ENCODE measurements at places on chromosomes 12 and 14.
A peak's percentile ranks its signal among the peaks of the same experiment; 100 is the strongest.

GRCh38 chr12:65728848-65729793 lies 95.2 kb upstream of the HMGA2 start:
- H3K36me3 ChIP-seq = no peaks in the 10 kb centered on the region
- no peak overlapping the region for H3K27ac ChIP-seq
- no peak overlapping the region for H3K4me3 ChIP-seq
- peaks cover 4% of the 10 kb centered on the region for H3K27me3 ChIP-seq
- no peak for DNase-seq

GRCh38 chr14:99744199-99744872 lies 48.9 kb upstream of the EML1 start:
- H3K27ac ChIP-seq = no peak overlapping the region
- DNase-seq = no peak
- no peaks in the 10 kb centered on the region for H3K36me3 ChIP-seq
- no peaks in the 10 kb centered on the region for H3K27me3 ChIP-seq
- peaks cover 5% of the 10 kb centered on the region for H3K4me1 ChIP-seq
- H3K4me3 ChIP-seq = no peak overlapping the region

DNA sequence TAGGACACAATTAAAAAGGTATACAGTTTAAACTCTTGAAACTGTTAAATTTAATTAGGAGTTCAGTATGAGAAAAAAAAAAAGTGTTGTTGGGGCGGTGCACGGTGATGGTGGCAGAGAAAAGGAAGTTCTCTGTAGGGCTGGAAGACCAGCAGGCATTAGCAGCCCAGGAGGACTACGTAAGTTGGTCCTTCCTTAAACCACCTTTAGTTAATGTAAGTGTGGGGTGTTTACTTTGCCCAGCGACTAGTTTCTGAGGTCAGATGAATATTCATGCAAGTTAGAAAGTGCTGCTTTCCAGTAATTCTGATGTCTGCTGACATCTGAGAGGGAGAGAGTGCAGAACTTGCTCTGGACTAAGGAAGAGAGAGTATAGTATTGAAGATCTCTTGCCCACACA lies 54.9 kb downstream of the NKX2-1 start:
- H3K27ac ChIP-seq = no peak overlapping the region
- no peaks in the 10 kb centered on the region for H3K27me3 ChIP-seq
- no peaks in the 10 kb centered on the region for H3K36me3 ChIP-seq
- no peak overlapping the region for H3K4me3 ChIP-seq
- DNase-seq = no peak

DNA sequence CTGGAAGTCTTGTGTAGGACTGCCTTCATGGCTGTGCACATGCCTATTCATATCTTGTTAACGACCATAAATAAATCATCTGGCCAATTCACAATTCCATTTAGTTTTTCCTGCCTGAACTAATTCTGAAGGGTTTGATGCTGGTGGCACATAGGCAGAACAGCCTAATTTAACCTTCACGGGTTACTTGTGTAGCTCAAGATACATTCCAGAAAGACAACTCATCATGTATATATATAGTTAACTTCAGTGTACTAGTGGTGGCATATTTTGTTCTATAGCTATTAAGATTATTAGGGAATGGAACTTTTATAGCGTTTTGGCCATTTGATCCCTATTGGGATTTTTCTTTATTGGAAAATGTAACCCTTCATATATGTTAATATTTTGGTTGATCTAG lies 31.4 kb downstream of the CFAP54 start:
- DNase-seq = no peak
- no peak overlapping the region for H3K4me3 ChIP-seq
- H3K36me3 ChIP-seq = no peaks in the 10 kb centered on the region
- H3K27me3 ChIP-seq = no peaks in the 10 kb centered on the region
- peaks cover 3% of the 10 kb centered on the region for H3K4me1 ChIP-seq

- H3K4me1 ChIP-seq = no peaks in the 10 kb centered on the region
- no peaks in the 10 kb centered on the region for H3K36me3 ChIP-seq
- DNase-seq = no peak
Measured at GRCh38 chr14:68929623-68930307, 49.3 kb downstream of the ACTN1 start.

DNA sequence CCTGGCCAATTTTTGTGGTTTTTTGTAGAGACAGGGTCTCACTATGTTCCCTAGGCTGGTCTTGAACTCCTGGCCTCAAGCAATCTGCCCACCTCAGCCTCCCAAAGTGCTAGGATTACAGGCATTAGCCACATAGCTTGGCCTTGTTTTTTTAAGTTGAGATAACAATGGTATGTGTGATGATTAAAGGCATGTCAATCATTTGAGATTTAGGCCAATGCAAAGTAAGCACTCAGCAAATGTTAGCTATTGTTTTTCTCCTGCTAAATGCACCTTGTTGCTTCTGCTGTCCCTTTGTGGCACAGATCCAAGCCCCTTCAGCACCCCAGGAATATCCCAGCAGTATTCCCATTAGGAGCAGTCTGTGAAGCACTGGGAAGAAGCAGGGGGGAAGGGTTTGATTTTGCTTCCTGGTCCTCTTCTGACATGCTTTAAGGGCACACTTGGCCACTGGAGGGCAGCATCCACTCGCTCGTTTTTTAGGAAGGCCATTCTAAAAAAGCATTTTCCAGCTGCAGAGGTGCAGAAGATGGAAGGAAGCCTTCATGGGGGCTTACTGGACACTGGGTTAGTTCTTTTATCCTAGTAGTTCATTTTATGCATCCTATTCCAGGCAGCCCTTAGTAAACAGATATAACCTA lies 70.2 kb upstream of the ZFP36L1 start:
- H3K27me3 ChIP-seq = no peaks in the 10 kb centered on the region
- no peak overlapping the region for H3K4me3 ChIP-seq
- no peaks in the 10 kb centered on the region for H3K4me1 ChIP-seq
- no peaks in the 10 kb centered on the region for H3K36me3 ChIP-seq
- peak; percentile 18 for DNase-seq

DNA sequence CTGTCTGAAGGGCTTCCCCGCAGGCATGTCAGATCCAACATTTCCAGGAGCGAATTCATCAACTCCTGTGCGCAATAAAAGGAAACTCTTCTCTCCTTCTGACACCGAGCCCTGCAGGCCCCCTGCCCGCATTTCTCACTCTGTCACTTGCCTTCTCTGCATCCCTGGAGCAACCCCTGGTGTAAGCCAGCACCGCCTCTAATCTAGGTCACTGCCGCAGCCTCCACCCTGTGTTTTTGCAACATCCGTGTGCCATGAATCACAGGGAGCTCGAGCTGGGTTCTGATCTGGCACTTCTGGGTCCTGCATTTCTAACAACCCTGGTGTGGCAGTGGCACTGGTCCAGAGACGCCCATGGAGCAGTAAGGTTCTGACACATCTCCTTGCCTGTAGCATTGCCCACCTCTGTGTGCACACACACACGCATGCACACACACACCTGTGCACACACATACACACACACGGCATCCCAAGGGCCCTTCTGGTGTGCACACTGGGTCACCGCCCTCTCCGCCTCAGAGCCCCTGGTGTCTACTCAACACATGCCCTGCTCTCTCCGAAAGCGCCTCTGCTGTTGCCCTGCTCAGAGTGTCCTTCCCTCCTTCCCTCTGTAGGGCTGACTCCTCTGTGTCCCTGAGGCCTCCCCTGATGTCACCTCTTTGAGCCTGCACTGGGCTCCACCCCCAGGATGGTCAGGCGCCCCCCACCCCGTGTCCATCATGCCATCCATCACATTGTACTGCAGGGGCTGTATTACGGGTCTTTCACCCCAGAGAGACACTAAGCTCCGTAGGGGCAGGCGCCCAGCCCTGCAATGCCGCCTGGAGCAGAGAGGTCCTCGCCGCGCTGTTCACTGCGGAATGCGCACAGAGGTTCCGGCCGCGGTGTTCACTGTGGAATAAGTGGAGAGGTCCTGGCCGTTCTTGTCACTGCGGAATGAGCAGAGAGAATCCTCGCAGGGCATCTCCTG lies 111.4 kb upstream of the SFSWAP start:
- H3K27ac ChIP-seq = no peak overlapping the region
- no peak overlapping the region for H3K4me3 ChIP-seq
- no peaks in the 10 kb centered on the region for H3K27me3 ChIP-seq
- H3K36me3 ChIP-seq = no peaks in the 10 kb centered on the region
- DNase-seq = no peak

DNA sequence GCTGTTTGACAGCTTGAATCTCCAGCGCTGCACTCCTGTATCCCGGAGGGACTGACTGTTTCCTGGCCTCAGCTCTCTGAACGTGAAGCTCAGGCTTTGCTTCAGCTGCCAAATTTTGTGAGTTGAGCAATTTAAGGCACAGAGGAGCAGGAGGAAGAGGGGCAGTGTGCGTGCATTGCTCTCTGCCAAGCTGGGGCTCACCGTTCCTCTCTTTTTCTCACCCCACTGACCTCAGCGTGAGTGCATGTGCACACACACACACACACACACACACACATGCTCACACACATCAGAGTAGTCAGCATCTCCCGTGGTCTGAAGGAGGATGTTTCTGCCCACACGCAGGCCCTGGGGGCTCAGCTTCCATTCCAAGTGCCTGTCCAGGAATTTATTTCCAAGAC lies 27.8 kb upstream of the BDKRB2 start:
- H3K27me3 ChIP-seq = no peaks in the 10 kb centered on the region
- no peaks in the 10 kb centered on the region for H3K36me3 ChIP-seq
- no peaks in the 10 kb centered on the region for H3K4me1 ChIP-seq
- no peak overlapping the region for H3K27ac ChIP-seq
- no peak overlapping the region for H3K4me3 ChIP-seq

DNA sequence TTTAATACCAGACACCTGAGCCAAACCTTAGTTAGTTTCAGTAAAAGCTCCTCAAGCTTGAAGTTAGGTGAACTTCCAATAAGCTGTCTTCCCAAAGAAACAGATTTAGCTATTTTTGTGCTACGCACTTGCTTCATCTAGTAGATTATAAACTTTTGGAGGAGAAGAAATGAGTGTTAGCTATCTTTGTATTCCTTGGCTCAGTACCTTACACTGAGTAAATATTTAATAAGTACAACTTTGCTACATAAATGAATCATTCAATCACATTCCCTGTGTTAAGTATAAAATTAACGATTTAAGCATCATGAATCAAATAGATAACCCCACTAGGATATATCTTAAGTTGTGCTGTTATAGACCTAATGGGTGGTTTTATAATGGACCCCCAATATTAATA lies 307.0 kb downstream of the PCNX1 start:
- H3K36me3 ChIP-seq = no peaks in the 10 kb centered on the region
- no peak overlapping the region for H3K27ac ChIP-seq
- no peak for DNase-seq
- H3K4me3 ChIP-seq = no peak overlapping the region
- H3K27me3 ChIP-seq = no peaks in the 10 kb centered on the region

GRCh38 chr14:68039593-68039992 lies 220.0 kb downstream of the RAD51B start:
- H3K4me3 ChIP-seq = no peak overlapping the region
- no peak overlapping the region for H3K27ac ChIP-seq

DNA sequence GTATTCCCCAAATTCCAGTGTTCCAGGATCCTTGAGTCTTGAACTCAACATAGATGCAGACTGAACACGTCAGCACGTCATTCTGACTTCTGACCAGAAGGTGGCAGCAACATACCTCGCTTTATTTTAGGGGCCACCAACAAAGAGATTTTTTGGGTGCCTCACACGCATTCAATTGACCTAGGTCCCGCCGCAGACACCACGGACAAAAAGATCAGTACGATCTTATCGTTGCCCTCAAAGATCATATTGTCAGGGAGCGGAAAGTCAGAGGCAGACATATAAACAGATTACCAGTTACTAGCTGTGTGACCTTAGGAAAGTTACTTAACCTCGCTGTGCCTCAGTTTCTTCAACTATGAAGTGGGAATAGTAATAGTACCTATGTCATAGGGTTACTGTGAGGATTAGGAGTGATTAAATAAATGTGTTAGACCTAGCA lies 6.5 kb upstream of the PRPH start:
- no peaks in the 10 kb centered on the region for H3K27me3 ChIP-seq
- peak; percentile 50 for DNase-seq
- H3K36me3 ChIP-seq = no peaks in the 10 kb centered on the region
- H3K4me1 ChIP-seq = no peaks in the 10 kb centered on the region

GRCh38 chr12:24853588-24853987 lies 95.3 kb downstream of the BCAT1 start:
- H3K36me3 ChIP-seq = no peaks in the 10 kb centered on the region
- peaks cover 3% of the 10 kb centered on the region for H3K27me3 ChIP-seq
- no peak overlapping the region for H3K4me3 ChIP-seq
- H3K27ac ChIP-seq = no peak overlapping the region
- DNase-seq = no peak

- no peak for DNase-seq
- H3K27me3 ChIP-seq = no peaks in the 10 kb centered on the region
- H3K4me1 ChIP-seq = peaks cover 89% of the 10 kb centered on the region
Measured at GRCh38 chr12:111441107-111441928, 35.6 kb downstream of the SH2B3 start.

GRCh38 chr14:106318700-106319099 lies 792.3 kb downstream of the TMEM121 start:
- H3K4me1 ChIP-seq = no peaks in the 10 kb centered on the region
- H3K36me3 ChIP-seq = no peaks in the 10 kb centered on the region
- DNase-seq = peak; percentile 23
- no peak overlapping the region for H3K4me3 ChIP-seq
- H3K27me3 ChIP-seq = no peaks in the 10 kb centered on the region
- no peak overlapping the region for H3K27ac ChIP-seq

- no peaks in the 10 kb centered on the region for H3K4me1 ChIP-seq
- H3K27ac ChIP-seq = no peak overlapping the region
- H3K27me3 ChIP-seq = no peaks in the 10 kb centered on the region
- H3K4me3 ChIP-seq = no peak overlapping the region
- no peaks in the 10 kb centered on the region for H3K36me3 ChIP-seq
- DNase-seq = no peak
Measured at GRCh38 chr14:93732524-93732923, 55.8 kb downstream of the PRIMA1 start.

DNA sequence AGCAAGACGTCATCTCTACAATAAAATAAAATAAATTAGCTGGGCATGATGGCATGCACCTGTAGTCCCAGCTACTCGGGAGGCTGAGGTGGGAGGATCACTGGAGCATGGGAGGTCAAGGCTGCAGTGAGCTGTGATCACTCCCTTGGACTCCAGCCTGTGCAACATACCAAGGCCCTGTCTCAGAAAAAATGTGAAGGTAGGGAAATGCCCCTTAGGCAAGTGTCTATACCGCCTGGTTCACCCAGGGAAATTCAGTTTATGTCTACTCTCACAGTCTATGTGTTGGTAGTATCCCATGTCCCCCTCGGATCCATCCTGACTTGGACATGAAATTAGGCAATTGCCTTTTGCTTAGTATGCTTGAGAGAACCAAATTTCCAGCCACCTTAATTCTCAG lies 88.4 kb upstream of the TMEM132C start:
- no peaks in the 10 kb centered on the region for H3K36me3 ChIP-seq
- DNase-seq = no peak
- no peaks in the 10 kb centered on the region for H3K27me3 ChIP-seq
- no peak overlapping the region for H3K27ac ChIP-seq
- H3K4me1 ChIP-seq = no peaks in the 10 kb centered on the region
- H3K4me3 ChIP-seq = no peak overlapping the region

DNA sequence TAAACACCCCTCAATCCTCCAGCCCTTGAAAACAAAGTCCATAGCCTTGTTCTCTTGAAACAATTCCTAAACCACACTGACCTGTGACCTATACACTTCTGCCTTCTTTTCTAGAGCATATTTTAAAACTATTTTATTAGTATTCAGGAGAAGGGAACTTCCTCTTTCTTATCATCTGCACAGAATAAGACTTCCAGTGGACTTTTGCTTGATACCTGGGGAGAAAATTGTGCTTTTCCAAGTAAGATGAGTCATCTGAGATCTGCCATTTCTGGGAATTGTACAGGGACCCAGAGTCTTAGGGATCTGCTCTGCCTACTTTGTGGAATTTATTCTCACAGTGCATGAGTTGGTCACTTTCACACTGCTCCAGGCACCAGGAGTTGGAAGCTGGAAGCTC lies 10.5 kb upstream of the WNT5B start:
- H3K36me3 ChIP-seq = no peaks in the 10 kb centered on the region
- DNase-seq = no peak
- H3K27ac ChIP-seq = no peak overlapping the region
- no peaks in the 10 kb centered on the region for H3K4me1 ChIP-seq
- H3K27me3 ChIP-seq = no peaks in the 10 kb centered on the region

All from effector memory CD4-positive, alpha-beta T cell (primary cell).